Pons (tissue), 1 donor: ENCODE measurements at places on chromosomes 6 and 20.

- no peak for DNase-seq
Observed at GRCh38 chr20:49749625-49750024, 35.9 kb upstream of the B4GALT5 start.

GRCh38 chr6:150514806-150515380 lies 84.8 kb upstream of the PLEKHG1 start:
- no peak for DNase-seq

DNA sequence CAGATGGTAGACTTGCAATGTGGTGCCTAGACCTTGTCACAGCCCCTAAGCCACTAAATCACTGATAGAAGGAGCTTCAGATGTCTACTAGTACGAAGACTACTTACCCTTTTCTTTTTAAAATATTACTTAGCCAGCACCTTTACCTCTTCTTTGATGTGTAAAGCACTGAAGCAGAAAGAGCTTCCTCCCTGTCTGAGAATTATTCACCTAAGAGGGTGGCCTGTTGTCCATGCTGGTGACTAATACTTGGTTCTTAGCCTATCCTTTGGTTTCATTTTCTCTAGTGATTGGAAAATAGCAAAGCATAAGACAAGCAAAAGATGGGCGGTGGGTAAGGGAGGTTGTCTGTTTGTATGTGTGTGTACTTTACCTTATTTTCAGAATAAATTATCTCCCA lies 794.6 kb downstream of the TFAP2A start:
- no peak for DNase-seq

- no peak for DNase-seq
Observed at GRCh38 chr6:9943026-9943425, 471.8 kb downstream of the TFAP2A start.

DNA sequence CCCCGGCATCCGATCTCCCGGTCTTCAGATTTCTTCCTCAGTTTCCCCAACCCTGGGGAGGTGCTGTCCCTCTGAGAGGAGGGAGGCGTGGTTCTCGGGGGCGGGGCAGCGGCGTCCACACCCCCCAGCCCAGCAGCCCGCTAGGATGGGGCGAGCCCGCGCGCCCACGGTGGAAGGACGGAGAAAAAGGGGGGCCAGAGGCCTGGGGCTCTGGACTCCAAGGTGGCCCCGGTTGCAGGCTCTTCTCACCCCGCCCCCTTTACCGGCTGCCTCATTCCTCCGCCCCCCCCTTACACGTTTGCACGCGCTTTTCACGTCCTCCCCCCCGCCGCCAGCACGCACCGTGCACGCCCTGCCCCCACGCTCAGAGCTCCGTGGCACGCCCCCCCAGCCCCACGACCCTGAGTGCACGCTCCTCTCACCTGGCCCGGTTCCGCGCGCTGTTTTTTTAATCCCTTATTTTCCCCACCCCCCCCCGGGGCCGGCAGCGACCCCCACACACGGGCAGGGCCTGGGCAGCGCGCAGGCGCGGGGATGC lies 402 bp downstream of the ZBTB12 start:
- DNase-seq: peak; percentile 36

- DNase-seq: no peak
Observed at GRCh38 chr6:43953256-43953655, 174.0 kb downstream of the MRPL14 start.

DNA sequence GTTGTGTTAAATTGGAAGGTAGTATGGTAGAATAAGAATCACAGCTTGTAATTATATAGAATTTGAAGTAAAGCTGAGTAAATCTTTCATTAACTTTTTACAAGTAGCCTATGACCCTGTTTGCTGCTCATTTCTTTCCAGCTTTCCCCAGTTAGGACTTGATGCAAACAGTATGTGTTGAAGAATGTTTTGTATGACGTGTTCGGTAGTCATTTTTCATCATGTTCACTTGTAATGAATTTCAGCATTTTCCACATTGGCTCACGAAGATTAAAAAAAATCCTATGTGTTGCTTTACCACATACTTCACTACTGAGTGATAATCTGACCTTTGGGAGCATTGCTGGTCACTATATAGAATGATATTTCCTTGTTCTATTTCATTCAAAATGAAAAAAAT lies 162.4 kb downstream of the CDKAL1 start:
- DNase-seq: no peak

GRCh38 chr20:8375898-8376297 lies 243.8 kb downstream of the PLCB1 start:
- DNase-seq: no peak

DNA sequence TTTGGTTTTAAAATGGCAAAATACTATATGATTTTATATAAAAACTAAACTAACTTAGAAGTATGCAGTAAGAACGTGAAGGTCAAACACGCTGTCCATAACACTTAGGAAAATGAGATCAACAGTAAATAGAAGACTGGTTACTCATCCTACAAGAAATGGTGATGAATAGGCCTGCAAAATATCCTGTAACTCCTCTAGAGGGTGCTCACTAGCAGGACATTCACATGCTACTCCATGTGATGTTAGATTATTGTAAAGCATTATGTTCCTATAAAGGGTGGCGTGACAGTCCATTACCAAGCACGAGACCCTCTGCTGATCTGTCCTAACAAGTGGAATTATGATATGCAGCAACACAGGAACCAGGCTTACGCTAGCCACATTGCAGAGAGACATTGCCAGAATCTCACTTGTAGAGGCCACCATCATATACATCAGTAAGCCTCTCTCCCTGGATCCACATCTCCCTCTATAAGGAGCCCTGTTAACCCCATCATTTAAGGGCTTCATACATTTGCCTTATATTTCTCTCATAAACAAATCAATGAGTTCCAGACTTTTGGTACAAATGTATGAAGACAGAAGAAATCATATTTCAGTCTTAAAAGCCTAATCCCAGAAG lies 18.0 kb upstream of the DEFB129 start:
- DNase-seq: peak; percentile 66

GRCh38 chr20:20680991-20681508 lies 31.4 kb downstream of the RALGAPA2 start:
- no peak for DNase-seq

DNA sequence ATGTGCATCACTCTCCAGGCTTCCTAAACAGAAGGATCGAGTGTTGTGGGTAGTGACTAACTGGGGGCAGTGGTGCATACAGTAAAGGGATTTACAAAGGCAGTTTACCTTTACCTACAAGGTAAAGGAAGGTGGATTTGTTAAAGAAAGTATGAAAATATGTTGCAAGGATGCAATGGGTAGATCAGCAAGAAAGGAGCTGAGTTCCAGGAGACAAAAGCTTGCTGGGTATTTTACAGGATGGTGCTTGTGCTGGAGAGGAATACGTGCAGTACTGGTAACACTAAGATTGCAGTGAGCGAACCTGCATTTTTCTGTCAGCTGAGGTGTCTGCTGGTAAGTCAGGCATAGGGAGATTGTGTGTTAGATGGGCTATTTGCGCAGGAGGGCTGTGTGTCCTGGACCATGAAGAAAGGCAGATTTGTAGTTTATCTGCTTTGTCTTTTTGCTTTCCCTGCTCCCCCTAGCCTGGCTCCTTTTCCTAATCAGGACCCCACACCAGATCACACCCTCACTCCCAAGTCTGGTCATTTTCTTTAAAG lies 304.6 kb downstream of the THBS2 start:
- no peak for DNase-seq

DNA sequence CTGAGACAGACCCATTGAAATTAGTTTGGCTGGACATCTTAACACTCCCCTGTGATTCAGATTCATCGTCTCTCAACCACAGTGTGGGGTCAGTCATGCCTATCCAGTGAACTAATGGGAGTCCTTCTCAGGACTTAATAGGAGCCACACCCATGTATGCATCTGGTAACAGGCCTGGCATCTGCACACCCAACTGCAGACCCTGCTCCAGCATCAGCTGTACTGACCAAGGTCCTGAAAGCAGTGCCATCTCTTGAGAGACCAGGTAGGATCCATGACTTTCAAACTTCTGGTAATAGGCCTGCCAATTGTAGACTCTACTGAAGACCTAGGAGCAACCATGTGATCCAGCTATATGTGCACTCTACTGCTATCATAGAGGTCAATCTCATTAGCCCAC lies 363.6 kb upstream of the POU3F2 start:
- no peak for DNase-seq

DNA sequence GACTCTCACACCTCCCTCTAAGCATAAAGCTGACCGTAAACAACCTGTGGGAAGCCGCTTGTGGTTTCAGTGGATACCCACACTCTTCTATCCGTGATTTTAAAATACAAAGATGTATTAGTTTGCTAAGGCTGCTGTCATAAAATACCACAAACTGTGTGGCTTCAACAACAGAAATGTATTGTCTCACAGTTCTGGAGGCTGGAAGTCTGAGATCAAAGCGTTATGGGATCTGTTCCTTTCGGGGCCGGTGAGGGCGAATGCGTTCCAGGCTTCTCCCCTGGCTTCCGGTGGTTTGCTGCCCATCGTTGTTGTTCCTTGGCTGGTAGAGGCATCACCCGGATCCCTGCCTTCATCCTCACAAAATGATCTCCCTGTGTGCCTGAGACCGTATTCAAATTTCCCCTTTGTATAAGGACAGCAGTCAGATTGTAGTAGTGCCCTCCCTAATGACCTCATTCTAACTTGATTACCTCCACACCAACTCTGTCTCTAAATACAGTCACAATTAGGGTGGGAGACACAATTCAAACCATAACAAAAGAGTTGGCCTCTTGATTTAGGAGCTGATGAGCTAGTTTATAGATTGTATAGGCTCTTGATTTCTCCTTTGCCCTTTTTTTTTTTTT lies 210.6 kb upstream of the SOX4 start:
- DNase-seq: no peak

GRCh38 chr6:154350293-154350692 lies 6.3 kb downstream of the IPCEF1 start:
- DNase-seq: peak; percentile 52

GRCh38 chr6:138607478-138608433 lies 108.5 kb upstream of the NHSL1 start:
- no peak for DNase-seq

- DNase-seq: no peak
Observed at GRCh38 chr6:160899671-160900430, 91.7 kb upstream of the MAP3K4 start.

DNA sequence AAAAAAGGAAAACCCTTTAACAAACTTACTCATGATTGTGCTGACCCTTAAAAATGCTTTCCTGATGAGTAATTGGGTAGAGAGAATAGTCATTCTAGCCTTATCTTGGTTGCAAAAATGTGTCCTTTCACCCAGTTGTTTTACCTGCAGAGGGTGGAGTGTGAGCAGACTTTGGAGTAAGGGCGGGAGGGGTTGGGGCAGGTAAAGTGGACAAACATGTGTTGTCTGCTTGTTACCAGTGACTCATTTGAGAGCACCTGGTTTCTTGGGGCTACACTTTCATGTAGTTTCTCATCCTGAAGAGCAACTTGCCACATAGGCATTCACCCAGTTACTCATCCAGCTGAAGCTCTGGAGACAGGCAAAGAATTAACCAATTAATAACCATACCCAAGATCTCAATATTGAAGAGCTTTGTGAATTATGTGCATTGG lies 121.1 kb downstream of the TNFRSF21 start:
- DNase-seq: no peak

- no peak for DNase-seq
Observed at GRCh38 chr6:88730611-88731011, 232.8 kb downstream of the RNGTT start.

GRCh38 chr20:19947611-19948264 lies 69.4 kb upstream of the NAA20 start:
- DNase-seq: no peak

DNA sequence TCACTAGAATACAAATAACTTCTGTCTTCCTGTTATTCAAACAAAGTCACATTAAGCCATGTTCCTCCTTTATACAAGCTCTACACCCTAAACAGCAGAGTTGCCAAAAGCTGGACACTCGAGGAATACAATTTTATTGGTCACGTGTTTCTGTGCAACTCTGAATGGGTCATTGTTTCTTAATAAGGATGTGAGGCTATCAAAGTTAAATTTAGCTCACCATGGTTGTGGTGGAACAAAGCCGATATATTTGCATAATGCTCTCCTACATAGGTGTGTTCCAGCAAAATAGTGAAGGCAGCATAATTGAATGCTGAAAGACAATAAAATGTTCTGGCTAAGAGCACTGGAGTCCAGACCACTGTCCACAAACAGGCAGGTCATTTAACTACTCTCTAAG lies 36.9 kb upstream of the CD2AP start:
- DNase-seq: peak; percentile 70

GRCh38 chr6:145633981-145634627 lies 101.2 kb downstream of the EPM2A start:
- DNase-seq: peak; percentile 92

DNA sequence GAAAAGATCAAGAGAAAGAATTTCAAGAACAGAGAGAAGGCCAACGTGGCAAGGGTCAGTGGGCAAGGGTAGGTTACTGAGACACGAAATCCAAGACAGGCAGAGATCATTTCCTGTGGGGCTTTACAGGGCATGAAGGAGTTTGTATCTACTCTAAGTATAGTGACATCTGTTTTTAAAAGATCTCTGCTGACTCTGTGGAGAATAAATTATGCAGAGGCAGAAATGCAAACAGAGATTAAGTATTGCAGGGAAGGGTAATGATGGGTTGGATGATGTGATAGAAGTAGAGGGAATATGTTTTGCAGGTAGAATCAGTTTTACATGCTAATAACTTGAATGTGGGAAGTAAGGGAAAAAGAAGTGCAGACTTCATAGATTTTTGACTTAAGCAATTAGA lies 243.5 kb downstream of the FRK start:
- DNase-seq: no peak

DNA sequence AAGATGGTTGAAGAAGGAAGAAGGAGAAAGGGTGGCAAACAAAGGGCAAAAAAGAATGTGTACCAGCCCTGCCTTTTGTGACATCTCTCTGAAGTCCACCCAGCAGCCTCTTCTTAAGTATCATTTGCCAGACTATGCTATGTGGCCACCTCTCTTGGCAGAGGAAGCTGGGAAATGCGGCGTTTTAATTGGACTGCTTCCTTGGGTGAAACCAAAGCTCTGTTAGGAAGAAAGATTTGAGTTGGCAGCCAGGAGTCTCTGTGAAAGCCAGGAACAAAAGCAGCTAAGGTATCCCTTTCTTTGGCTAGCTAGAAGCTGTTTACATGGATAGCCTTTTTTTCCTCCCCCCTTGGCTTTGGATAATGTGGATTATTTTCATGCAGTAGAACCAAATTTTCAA lies 67.5 kb upstream of the GTSF1L start:
- no peak for DNase-seq

GRCh38 chr6:113779656-113780055 lies 77.5 kb upstream of the MARCKS start:
- DNase-seq: no peak

- DNase-seq: no peak
Observed at GRCh38 chr20:49477200-49477599, 5.3 kb downstream of the KCNB1 start.

DNA sequence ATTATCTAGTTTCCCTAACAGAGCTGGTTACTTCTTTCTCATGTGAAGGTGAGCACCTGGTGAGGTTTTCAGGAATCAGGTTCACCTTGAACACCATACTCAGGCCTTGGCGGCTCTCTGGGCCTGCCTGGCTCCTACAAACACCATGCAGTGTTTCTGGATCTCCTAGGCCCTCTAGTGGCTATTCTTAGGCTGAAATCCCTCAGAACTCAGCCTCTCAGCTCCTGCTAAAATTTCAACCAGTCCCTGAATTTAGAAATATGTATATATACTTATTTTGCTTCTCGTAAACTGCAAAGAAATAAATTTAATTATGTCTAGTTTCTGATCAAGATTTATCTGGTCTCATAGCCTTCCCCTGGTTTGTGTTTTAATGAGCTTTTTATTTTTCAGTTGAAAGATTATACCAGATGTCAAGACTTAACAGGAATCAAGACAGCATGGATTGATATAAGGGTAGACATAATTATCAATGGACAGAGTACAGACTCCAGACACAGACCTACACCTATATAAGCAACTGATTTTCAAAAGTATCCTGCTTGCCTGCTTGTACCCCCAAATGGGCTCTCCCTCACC lies 55.9 kb downstream of the ANKEF1 start:
- DNase-seq: peak; percentile 75
